ENCODE measurements at places on chromosomes 2 and 18.

- no peak for DNase-seq
Observed at GRCh38 chr18:36780748-36781147, 48.1 kb downstream of the TPGS2 start.

DNA sequence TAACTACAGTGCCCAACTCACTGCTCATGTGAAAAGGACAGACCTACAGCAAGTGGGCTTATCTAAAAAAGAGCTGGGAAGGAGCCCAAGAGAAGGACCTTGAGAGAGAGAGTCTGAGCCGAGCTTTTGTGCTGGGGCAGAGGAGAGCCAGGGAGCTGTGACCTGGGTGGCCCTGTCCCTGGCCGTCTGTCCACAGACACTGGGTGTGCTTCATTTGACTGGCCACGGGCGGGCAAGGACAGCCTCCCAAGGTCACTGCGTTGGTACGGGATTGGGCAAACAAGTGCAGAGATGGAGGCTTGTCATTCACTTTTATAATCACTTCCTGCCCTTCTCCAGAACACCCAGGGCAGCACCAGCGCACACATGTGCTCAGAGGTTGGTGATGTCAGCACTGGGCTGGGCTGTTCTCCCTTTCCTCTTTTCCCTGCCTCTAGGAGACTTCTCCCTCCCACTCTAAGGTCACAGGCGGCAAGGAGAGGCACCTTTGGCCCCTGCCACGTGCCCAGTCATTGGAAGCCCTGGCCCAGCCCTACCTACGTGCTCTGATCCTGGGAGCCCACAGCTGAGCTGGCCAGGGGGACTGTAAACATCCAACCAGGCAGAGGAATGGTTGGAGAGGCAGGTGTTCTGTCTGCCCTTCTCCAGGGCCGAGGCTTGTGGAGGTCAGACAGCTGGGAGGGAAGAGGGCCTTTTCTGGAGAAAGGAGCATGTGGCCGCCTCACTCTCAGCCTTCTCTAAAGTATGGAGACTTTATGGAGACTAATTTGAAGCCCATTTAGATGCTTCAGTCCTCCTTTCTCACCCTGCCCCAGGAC is 6.4 kb upstream of the PSD4 start:
- no peak for DNase-seq

DNA sequence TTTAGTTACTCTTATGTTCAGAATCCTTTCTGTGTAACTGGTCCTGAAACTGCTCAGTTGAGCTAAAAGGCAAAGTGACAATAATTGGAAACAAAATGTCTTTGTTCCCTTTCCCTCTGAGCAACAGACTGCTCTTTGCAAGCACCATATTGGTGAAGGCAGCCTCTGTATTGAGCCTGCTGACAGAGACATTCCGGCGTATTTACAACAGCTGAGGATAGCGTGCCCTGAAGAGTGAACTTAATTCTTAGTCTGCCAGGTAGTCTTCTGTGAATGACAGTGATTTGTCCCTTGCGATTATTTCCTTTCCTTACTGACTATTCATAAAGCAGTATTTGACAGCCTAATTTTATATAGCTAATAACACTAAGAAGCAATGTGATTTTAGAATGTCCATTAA is 239.1 kb downstream of the CPS1 start:
- DNase-seq, result no peak

DNA sequence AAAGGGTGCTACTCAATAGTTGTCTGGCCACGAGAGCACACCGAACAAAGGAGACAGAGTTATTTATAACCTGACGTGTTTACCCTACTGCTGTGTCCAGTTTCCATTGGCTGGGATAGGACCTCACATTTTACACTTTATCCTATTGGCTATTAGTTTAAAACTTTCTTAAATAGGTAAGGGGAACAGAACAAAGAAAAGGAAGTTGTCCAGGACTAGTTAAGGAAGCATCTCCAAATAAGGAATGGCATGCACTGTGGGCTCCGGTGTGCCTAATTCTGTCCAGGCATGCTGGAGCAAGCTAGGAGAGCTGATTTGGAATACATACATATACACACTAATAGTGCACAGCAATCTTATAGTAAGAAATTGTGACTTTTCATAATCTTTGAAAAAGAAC is 72.2 kb downstream of the CAB39 start:
- DNase-seq, result no peak

Data from cerebellar nuclear complex (tissue), 1 donor.